Stomach (tissue), 19 donors: ENCODE measurements at places on chromosomes 11 and 22. TPM values are rescaled to one million over a fixed set of nuclear protein-coding genes. Genes with fewer than 3 reads are reported as not detected.

RBMXL2 gene
- not detected for total RNA-seq

GRCh38 chr22:22171357-22172218 lies 73.0 kb upstream of the VPREB1 start:
- no peak for DNase-seq

TRIM49 gene
- not detected for total RNA-seq

MOV10L1 gene
- total RNA-seq = not detected

DNA sequence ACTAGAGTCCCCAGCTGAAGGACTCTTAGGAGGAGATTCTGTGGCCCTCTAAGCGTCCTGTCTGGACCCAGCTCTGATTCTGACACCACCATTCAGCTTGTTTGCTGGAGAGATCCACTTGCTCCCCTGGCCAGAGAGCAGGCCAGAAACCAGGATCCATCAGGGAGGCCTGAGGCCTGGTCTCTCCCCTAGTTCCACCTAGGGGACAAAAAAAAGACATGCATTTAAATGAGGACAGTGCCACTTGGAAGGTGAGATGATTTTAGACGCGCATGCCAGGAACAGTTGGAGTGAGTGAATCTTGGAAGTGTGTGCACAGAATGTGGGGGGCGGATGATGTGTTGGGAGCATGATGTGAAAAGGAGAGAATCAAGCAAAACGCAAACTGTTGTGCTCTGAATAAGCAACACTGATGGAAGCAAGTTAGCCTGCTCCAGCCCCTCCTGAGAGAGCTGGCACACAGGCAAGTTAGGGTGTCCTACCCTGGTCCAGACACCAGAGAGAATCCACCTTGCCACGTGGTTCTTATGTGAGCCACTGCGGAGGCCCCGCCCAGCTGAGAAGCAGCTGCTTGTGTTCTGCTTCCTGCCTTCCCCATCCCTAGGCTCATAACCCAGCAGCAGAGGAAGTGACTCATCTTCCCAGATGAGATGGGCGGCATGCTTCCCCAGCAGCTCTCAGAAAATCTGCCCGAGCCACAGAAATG lies 8.0 kb upstream of the SLCO2B1 start:
- DNase-seq = peak; percentile 86

DNA sequence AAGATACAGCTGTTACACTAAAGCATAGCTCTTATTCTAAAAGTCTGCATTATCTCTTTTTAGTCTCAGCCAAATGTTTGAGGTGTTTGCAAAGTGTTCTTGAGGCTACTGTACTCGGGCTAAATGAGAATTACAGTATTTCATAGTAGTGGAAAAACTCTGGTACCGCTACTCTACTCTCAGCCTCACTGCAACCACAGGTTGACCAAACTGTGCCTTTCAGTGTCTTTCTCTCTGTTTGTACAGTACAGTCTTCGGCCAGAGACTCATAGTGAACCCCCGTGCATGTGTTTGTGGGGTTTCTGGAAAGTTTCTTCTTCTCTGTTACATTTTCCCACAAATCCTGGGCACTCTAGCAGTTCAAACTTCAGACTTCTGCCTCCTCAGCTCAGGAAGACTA lies 7.4 kb upstream of the LUZP2 start:
- DNase-seq = no peak

DNA sequence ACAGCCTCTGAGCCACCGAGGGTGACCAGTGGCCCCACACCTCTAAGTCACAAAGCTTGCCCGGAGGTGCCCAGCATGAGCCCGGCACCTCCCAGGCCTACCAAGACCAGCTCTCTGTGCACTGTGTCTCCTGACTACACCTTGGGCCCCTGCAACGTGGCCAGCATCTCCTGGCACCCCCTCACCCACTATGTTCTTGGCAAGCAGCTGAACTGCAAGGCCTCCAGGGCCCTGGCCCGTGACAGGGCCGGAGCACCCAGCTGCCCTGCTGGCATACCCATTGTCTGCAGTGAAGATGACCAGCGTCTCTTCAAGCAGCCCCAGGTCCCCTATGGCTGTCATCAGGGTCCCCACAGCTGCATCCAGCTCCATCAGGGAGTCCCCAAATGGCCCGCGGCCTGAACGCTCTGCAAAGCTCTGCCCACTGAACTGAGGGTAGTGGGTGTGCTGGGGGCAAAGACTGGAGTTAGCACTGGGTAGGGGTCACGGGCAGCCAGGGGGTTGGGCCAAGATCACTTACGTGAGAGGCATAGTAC lies 1.6 kb downstream of the ARSA start:
- no peak for DNase-seq

DNA sequence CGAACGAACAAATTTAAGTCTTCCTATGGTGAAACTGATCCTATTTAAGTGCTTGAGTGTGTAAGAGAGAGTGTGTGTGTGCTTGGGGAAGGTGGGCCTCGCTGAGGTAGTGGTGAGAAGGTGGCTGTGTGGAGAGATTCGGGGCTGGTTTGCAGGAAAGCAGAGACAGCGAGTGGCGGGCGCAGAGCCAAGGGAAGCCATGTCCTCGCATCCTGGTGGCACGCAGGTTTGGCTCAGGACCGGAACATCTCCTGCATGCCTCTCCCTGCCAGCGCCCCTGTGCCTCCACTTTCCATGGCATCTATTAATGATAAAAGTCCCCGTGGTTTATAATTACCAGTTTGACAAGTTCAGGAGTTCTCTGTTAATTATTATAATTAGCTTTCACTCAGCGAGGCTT lies 383.1 kb upstream of the CADM1 start:
- no peak for DNase-seq

- DNase-seq = no peak
Observed at GRCh38 chr11:102223859-102224258, 93.4 kb upstream of the BIRC3 start.

- DNase-seq = no peak
Observed at GRCh38 chr11:106787454-106787853, 230.8 kb downstream of the GUCY1A2 start.

GRCh38 chr11:108403052-108403451 lies 64.3 kb downstream of the C11orf65 start:
- DNase-seq = no peak

GRCh38 chr11:20235164-20235563 lies 74.9 kb upstream of the DBX1 start:
- no peak for DNase-seq

PRG2 gene
- total RNA-seq = not detected

- no peak for DNase-seq
Observed at GRCh38 chr11:11244470-11245080, 108.5 kb downstream of the CSNK2A3 start.

DNA sequence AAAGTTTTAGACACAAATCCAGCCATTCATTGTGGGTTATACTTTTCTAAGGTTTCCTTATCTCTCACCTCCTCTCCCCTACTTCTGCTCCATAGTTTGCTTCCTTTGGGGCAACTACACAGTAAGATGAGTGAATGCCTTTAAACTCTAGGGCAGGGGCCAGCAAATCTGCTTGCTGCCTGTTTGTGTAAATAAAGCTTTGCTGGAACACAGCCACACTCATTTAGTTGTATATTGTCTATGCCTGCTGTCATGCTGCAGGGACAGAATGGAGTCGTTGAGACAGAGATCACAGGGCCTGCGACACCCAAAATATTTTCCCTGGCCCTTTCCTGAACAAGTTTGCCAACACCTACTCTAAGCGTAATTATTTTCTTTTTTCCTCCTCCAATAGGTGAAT lies 58.7 kb downstream of the TECTA start:
- DNase-seq = no peak

GRCh38 chr22:16960220-16960883 lies 47.7 kb downstream of the GAB4 start:
- no peak for DNase-seq

NEFH gene
- not detected for total RNA-seq

- DNase-seq = no peak
Observed at GRCh38 chr11:65611758-65612603, 2.0 kb downstream of the MAP3K11 start.

GRCh38 chr11:68584097-68584496 lies 100.2 kb upstream of the GAL start:
- peak; percentile 40 for DNase-seq

- no peak for DNase-seq
Observed at GRCh38 chr11:125688632-125689031, 8.0 kb upstream of the ACRV1 start.

- DNase-seq = no peak
Observed at GRCh38 chr11:109307366-109307765, 114.6 kb upstream of the C11orf87 start.

- DNase-seq = peak; percentile 64
Observed at GRCh38 chr22:19620742-19621371, 93.4 kb upstream of the SEPTIN5 start.

ACR gene
- not detected for total RNA-seq

FDX1 gene
- 78.8 TPM for total RNA-seq

GRCh38 chr11:4181782-4182721 lies 87.5 kb downstream of the RRM1 start:
- DNase-seq = peak; percentile 83

GLYATL2 gene
- not detected for total RNA-seq

FOLR2 gene
- 4.3 TPM for total RNA-seq

DNA sequence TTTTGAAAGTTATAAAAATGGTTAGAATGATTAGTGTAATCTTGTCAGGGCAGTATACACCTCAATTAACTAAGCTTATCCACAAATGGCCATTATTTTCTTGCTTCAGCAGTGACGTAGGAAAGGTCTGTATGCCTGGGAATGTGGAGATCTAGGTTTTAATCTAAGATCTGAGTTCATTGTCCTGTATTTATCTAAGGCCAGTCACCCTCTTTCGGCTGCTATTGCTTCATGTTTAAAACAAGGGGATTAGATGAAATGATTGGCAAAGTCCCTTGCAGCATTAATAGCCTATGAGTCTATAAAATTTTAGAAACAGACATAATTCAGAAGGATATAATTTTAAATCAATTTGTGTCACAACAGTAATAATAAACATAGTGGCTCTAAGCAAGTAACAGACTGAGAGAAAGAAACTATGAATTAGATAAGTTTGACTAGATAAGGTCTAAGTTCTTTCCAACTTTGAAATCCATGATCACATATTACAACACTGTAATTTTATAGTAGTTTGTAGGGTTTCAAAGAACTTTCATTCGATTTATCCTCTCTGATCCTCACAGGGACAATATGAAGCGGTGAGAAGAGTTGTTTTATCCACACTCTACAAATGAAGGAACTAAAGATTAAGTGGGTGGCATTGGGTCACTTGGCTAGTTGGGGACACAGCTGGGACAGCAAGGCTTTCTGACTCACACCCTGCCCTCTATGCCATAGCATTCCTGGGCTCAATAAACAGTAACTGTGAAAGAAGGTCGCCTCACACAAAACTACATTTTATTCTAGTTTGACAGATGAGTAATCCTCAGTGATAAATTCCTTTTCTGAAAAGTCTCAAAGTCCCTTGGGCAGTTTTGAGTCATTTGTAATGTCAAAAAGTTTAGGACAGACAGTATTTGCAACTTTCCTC lies 60.6 kb upstream of the RDX start:
- no peak for DNase-seq

GPR83 gene
- total RNA-seq = not detected

TMPRSS4 gene
- total RNA-seq = 28.1 TPM

GRCh38 chr11:45021692-45022141 lies 71.0 kb upstream of the TP53I11 start:
- DNase-seq = no peak

GRCh38 chr11:55658031-55658573 lies 3.9 kb upstream of the OR4C6 start:
- no peak for DNase-seq

GRCh38 chr11:62217191-62217748 lies 8.8 kb downstream of the SCGB2A1 start:
- peak; percentile 3 for DNase-seq

MS4A3 gene
- not detected for total RNA-seq

DNA sequence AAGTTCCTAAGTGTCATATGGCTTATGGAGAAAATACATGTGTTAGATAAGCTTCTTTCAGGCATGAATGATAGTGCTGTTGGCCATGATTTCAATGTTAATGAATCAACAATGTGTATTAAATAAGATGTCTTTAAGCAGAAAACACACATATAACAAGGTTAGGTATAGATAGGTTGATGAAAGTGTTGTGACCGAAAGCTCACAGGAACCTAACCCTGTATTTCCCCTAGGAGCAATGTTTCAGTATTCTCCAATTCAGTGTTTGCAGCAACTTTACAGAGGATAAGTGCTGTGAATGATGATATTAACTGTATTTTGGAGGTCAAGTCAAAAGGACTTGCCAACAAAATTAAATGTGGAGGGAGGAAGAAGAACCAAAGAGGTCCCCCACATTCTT lies 82.8 kb upstream of the PRDM11 start:
- no peak for DNase-seq

- DNase-seq = no peak
Observed at GRCh38 chr11:115916608-115917007, 412.4 kb upstream of the CADM1 start.

DNA sequence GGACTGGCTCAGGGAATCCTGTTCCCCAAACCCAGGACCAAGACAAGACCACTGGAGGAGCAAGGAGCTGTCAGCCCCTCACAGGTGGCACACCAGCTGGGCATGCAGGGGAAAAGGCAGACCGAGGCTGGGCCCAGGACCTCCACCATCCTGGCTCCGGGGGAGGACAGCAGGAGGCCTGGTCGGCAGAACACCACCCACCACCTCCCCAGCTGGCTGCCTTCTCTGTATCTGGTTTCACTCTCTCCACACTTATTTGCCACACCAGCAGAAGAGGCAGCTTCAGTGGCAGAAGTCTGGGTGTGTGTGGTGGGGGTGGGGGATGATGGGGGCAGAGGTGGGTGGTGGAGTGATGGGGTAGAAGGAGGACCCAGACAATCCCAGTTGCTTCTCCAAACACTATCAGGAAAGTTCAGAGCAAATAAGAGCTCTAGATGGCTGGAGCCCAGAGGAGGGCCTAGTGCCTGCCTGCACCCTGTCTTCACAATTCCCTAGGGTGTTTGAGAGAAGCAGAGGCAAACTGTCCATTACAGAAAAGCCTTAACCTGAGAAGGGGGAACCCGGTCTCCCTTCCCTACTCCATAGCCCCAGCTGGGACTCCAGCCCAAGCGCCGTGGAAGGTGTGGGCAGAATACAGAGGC lies 51.9 kb upstream of the CDON start:
- no peak for DNase-seq

ANO1 gene
- total RNA-seq = 69.6 TPM

GRCh38 chr11:1307998-1308742 lies 1.3 kb downstream of the TOLLIP start:
- DNase-seq = no peak

LGALS1 gene
- 490 TPM for total RNA-seq

JAML gene
- 35.0 TPM for total RNA-seq

DNA sequence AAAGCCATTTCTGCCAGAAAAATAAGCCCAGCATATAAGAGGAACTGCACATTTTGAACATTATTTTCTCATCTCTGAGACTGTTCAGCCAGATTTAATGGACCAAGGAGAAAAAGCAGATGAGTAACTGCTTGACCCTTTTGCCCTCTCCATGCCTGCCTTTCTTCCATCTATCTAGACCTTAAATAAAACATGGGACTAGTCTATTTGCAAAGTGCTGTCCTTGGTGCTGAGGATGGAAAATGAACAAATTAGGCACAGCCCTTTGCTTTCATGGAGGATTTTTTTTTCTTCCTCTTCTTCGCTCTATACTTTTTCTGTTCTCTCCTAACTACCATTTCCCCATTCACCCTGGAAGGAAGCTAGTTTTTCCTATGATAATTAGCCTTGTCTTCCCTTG lies 361.3 kb downstream of the GRM5 start:
- DNase-seq = no peak

- peak; percentile 40 for DNase-seq
Observed at GRCh38 chr11:2093575-2094353, 45.4 kb downstream of the IGF2 start.

- DNase-seq = no peak
Observed at GRCh38 chr11:94834911-94835593, 66.9 kb downstream of the AMOTL1 start.
